ENCODE measurements at places on chromosomes 7 and 10.
A peak's percentile ranks its signal among the peaks of the same experiment; 100 is the strongest.

GRCh38 chr7:30173058-30173897 lies 38.5 kb downstream of the MTURN start:
- DNase-seq, result no peak

- peak; percentile 44 for DNase-seq
These were observed 534 bp downstream of the UBE3C start for GRCh38 chr7:157139111-157139809.

DNA sequence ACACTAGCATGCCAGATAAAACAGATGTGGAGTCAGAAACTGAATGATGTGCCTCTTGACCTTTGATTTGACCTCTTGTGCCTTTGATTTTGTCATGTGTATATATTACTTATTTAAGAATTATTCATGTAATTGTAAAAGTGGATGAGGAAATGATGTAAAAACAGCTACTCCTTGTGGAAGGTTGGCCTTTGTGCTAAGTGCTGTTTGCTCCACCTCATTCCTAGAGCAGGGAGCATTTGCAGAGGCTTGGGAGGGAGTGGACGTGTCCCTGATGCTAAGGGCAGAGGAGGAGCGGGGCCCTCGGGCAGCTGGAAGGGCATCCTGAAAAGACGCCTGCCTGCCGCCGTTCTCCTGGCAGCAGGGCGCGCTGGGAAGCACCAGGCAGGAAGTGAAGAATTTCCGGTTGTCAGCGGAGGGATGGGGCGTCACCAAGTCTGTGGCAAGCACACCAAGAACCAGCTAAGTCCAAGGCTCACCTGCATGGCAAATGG lies 197.6 kb upstream of the ZNF32 start:
- DNase-seq, result no peak

- DNase-seq, result no peak
These were observed 92.0 kb downstream of the GPR85 start for GRCh38 chr7:112994656-112995055.

GRCh38 chr7:35035511-35035961 lies 1.7 kb downstream of the DPY19L1 start:
- DNase-seq, result no peak

DNA sequence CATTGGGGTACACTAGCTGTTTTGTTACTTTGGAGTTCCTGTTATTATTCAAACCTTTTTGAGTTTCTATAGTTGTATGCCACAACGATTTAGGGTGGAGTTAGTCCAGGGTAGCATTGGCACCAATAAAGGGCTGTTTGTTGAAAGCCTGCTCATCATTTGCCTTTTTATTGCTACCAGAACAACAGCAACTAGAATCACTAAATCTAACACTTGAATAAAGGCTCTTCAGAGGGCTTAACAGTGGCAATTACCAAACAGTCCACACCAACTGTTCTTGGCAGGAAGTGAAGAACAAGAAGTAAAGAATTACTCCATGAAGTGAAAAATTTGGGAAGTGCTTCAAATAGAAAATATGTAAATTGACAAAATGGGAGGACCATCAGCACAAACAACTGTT lies 621.4 kb downstream of the PHTF2 start:
- no peak for DNase-seq

- no peak for DNase-seq
These were observed 109.6 kb downstream of the SH2D4B start for GRCh38 chr10:80647173-80647833.

- no peak for DNase-seq
These were observed 4.2 kb downstream of the IKZF1 start for GRCh38 chr7:50308532-50309385.

GRCh38 chr10:31958856-31959255 lies 30.2 kb upstream of the ARHGAP12 start:
- DNase-seq, result no peak

GRCh38 chr7:139651308-139651707 lies 126.5 kb downstream of the HIPK2 start:
- no peak for DNase-seq

DNA sequence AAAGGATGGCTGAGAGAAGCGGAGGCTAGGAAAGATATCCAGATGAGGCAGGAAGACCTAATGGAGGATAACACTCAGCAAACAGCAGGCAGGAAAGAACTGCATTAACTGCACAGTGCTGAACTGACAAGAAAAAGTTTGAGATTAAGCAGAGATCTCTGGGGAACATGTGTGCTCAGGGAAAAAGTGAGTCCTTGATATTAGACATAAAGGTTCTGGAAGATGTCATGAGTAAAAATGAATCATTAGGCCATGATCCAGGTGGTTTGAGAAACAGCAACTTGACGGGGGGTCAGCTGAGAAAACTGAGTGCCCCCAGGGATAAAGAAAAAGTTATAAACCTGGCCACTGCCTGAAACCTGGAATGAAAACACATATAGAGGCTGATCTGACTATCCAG lies 27.3 kb upstream of the ANK3 start:
- DNase-seq, result no peak

- no peak for DNase-seq
These were observed 8.0 kb downstream of the SLC18A2 start for GRCh38 chr10:117248750-117249465.

DNA sequence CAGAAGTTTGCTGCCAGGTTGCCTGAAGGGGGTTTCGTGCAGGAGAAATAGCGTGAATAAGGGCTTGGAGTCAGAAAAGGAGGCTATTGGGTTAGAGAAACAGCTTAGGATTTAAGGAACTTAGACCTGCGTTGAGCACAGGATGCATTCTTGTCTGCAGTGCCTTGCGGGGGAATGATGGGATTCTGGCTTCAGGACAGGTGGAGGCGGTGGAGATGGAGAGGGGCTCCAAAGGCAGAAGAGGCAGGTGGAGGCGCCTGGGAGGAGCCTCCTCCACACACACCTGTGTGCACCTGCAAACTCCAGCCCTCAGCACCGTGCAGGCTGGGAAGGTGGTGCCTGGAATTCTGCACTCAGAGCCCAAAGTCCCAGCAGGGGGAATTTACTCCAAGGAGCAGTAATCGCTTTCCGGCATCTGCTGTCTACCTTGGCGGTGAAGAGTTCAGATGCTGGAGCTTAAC lies 1.8 kb downstream of the CLIP2 start:
- no peak for DNase-seq

DNA sequence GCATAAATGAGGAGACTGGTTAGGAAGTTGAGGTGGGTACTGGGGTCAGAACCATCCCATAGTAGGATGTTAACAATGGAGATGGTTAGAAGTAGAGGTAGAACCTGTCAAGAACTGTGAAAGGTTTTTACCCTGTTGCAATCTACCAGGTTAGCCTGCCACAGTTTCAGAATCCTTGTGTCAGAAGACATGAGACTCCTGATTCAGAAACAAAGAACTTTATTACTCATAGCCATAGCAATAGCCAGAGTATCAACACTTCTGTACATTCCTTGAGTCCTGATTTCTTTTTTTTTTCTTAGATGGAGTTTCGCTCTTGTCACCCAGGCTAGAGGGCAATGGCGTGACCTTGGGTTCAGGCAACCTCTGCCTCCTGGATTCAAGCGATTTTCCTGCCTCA lies 200.9 kb downstream of the GRM3 start:
- DNase-seq, result no peak

GRCh38 chr7:157685430-157686284 lies 348.9 kb downstream of the DNAJB6 start:
- no peak for DNase-seq

- DNase-seq, result no peak
These were observed 39.9 kb downstream of the UNC5B start for GRCh38 chr10:71252220-71252619.
